Right cardiac atrium (tissue), 5 donors: ENCODE measurements at places on chromosomes 7 and 10.

- DNase-seq: no peak
Measured at GRCh38 chr7:30706316-30706715, 24.1 kb upstream of the CRHR2 start.

- DNase-seq: no peak
Measured at GRCh38 chr10:81915504-81915897, 40.5 kb downstream of the NRG3 start.

GRCh38 chr7:155886391-155887173 is 74.3 kb upstream of the SHH start:
- no peak for DNase-seq

DNA sequence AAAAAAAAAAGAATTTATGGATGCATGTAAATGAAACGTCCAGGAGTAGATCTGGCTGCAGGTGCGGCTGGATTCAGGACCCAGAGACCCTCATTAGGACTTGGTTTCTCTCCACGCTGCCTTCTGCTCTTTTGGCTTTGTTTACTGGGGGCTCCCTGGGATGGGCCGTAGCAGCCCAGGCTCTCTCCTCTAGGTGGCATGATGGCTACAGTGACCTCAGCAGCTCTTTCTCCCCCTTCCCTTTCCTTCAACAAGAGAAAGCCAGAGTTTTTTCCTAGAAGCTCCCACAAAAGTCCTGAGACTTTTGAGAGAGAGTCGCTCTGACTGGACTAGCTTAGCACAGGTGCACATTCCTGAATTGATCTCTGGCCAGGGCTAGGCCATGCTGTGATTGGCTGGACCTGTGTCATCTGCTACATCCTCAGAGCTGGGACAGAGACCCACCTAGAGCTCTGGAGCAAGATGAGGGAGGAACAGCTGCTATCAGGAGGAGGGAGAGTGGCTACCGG is 67.8 kb upstream of the PDCD4 start:
- DNase-seq: peak; percentile 52

DNA sequence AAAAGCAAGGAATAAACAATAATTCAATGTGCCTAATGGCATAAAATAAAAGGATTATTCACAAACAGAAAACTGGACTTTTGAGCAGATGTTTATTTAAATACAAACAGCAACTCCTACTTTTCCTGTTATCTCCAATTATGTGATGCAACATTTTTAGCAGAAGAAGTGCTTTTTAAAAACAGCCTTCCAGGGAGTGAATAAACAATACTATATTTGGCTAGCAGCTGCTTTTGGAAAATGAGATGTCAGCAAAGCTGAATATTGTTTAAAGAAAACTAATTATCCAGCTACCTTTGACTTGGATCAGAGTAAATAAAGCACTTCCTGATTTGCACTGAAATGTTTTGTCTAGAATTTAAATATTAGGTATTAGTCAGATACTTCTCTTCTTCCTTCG is 23.2 kb downstream of the CDK1 start:
- DNase-seq: no peak

DNA sequence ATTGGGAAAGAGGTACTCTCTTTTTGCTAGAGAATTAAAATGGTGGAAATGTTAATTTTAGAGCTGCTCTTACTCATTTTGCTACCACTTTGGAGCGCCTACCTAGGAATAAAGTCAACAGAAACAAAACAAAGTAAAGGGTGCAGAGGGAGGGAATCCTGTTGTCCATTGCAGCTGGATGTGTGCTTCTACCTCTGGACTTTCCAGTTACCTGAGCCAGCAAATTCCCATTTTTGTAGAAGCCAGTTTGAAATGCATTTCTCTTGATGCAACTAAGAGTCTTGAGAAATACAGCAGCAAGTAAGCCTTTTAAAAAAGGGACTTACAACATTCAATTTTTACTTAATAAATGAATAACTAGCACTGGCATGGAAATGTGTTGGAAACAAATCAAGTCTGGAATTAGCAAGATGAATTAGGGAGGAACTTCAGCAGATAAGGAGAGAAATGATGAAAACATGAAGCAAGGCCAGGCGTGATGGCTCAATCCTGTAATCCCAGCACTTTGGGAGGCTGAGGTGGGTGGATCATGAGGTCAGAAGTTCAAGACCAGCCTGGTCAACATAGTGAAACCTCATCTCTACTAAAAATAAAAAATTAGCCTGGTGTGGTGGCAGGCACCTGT is 113.5 kb upstream of the CTTNBP2 start:
- DNase-seq: peak; percentile 70

- no peak for DNase-seq
Measured at GRCh38 chr7:124840435-124840834, 74.8 kb upstream of the GPR37 start.

GRCh38 chr10:69850440-69850839 is 48.7 kb downstream of the COL13A1 start:
- no peak for DNase-seq

GRCh38 chr10:60794953-60795352 is 16.7 kb downstream of the CDK1 start:
- DNase-seq: no peak

DNA sequence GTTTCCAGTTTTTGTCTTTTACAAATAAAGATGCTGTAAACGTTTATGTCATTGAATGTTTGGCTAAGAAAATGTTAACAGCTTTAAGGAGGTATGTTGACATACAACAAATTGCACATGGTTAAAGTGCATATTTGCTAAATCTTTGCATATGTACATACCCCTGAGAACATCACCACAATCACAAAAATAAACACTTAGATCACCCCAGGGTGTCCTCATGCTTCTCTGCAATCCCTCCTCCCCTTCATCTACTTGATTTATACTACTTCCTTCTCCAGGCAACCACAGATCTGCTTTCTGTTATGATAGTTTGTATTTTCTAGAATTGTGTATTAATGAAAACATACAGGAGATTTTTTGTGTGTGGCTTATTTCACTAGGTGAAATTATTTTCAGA is 209.5 kb downstream of the GLRX3 start:
- no peak for DNase-seq

- no peak for DNase-seq
Measured at GRCh38 chr7:70681469-70682350, 450.2 kb upstream of the GALNT17 start.

GRCh38 chr7:69654849-69655707 is 56.8 kb downstream of the AUTS2 start:
- DNase-seq: no peak

GRCh38 chr7:70165477-70166170 is 567.3 kb downstream of the AUTS2 start:
- DNase-seq: no peak

GRCh38 chr10:124429576-124429975 is 10.9 kb upstream of the OAT start:
- DNase-seq: no peak

DNA sequence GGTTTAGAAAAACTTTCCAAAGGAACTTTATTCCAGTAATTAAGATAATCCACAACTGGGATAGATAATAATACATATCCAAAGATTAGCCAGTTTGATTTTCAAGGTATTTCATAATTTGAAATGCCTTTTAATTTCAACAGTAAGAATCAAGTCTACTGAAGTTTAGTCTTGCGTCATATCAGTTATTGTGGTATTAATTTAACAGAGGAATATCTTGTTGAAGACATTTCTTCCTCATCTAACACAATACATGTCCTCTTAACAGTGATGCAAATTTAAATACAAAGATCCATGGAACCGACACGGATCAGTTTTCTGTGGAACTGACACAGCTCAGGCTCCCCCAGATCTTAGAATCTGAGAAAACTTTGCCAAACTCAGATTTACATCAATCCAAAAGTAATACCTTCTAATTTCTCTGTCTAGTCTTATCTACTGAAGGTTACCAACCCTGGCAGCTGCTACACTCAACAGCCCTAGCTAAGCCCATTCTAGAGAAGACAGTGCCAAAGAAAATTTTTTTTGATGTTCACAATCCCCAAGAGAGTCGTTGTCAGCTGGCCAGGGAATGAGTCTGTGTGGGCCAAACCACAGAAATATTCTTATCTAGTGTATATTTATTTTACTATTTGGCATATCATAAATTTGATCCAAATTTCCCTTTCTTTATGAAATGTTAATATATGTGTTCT is 365.2 kb upstream of the MEOX2 start:
- no peak for DNase-seq

- no peak for DNase-seq
Measured at GRCh38 chr10:42836771-42837468, 54.3 kb downstream of the BMS1 start.

GRCh38 chr10:1873661-1874315 is 136.5 kb upstream of the ADARB2 start:
- no peak for DNase-seq

- DNase-seq: no peak
Measured at GRCh38 chr7:831596-832166, 595 bp upstream of the SUN1 start.

DNA sequence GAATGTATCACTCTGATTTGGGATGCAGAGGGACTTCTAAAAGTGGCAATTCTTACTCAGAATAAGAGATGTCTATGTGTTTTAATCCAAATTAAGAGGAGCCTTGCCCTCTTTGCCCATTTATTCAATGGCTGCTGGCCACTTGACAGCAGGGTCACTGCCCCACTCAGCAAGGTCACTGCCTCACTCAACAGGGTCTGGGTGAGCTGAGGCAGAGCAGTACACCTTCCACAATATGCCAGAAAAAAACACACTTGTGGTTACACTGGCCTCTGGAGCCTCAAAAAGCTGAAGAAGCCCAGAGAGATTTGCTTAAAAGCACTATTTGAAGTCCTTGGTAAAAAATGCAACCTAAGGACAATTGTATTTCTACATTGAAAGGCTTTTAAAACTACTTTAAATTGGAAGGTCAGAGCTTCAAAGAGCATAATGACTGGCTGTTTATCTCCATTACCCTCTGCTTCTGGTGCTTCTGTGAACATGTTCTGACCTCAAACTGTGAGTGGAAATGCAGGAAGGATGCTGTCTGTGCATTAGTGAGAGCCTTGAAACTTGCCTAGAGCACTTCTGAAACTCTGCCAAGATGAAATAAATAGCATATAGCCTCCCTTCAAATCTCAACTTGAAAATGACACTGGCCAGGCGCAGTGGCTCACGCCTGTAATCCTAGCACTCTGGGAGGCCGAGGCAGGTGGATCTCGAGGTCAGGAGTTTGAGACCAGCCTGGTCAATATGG is 35.1 kb upstream of the WIPF3 start:
- peak; percentile 52 for DNase-seq
